Trophoblast cell (in vitro differentiated cells and primary cell): ENCODE measurements at places on chromosomes 11 and 22.

GRCh38 chr11:88619656-88620385 is 282.3 kb upstream of the CTSC start:
- no peak for DNase-seq

- DNase-seq = no peak
Observed at GRCh38 chr11:60857378-60858232, 1.9 kb upstream of the PTGDR2 start.

- peak; percentile 95 for DNase-seq
Observed at GRCh38 chr11:110857892-110858546, 145.8 kb upstream of the ARHGAP20 start.

GRCh38 chr11:15048616-15049015 is 24.8 kb upstream of the CALCB start:
- DNase-seq = no peak

DNA sequence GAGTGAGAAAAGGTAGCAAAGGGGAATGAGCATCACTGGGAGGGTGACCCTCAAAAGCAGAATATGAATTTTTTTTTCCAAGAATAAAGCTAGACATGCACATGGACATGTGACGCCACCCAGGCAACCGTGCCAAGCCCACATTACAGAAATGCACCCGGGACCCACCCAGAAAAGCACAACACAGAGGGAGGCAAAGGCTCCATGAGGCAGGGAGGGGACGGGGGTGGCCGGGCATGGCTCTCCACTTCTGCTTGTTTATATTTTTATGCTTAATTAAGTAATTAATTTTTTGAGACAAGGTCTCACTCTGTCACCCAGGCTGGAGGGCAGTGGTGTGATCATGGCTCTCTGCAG is 1524.3 kb downstream of the BRD1 start:
- DNase-seq = no peak

GRCh38 chr22:39115977-39116621 is 19.1 kb downstream of the APOBEC3H start:
- no peak for DNase-seq

GRCh38 chr11:120097721-120098385 is 40.1 kb downstream of the TRIM29 start:
- no peak for DNase-seq

GRCh38 chr22:25176175-25176574 is 23.5 kb upstream of the CRYBB3 start:
- no peak for DNase-seq

GRCh38 chr11:1504138-1504537 is 17.6 kb upstream of the MOB2 start:
- DNase-seq = no peak

DNA sequence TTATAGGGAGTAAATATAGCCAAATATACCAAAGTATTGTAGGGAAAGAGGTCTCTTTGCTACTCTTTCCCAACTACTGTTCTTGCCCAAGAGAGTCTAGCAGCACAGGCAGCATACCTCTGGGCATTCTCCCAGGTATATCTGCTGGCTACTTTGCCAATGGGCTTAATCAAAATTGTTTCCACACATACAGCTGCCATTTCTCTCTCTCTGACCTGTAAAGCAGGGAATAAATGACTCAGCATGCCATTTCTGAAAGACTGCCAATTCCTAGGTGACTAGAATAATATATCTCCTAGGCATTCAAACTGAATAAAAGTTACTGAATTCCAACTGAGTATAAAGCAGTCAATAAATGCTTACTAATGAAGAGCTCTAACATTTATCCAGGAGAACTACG is 44.6 kb downstream of the RDX start:
- DNase-seq = peak; percentile 21

GRCh38 chr22:38755911-38756532 is at the start of gene SUN2:
Gene SUN2, minus strand, starts transcription at chr22:38755998. Its CDS starts 3,370 bp downstream, at chr22:38752628.
- peak; percentile 78 for DNase-seq

DNA sequence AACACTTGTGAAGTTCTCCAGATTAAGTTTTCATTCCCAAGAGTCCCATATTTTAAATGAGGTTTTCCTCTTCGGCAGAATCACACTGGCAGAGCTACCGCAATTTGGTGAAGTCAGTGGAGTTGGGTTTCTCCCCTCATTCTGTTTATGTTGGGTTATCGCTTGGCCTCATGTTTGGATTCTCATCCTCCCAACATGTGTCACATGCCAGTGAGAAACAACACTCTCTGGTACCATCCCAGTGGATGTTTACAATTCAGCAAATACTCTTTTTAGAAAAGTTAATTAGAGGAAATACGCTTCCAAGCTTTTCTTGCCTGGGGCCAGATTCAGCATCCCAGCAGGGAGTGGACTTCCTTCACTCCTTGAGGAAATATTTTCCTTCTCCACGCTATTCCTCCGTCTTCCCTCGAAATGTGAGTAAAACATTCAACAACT is 2.1 kb downstream of the PAMR1 start:
- DNase-seq = no peak

- DNase-seq = no peak
Observed at GRCh38 chr11:124801636-124802312, 1.6 kb upstream of the MSANTD2 start.

DNA sequence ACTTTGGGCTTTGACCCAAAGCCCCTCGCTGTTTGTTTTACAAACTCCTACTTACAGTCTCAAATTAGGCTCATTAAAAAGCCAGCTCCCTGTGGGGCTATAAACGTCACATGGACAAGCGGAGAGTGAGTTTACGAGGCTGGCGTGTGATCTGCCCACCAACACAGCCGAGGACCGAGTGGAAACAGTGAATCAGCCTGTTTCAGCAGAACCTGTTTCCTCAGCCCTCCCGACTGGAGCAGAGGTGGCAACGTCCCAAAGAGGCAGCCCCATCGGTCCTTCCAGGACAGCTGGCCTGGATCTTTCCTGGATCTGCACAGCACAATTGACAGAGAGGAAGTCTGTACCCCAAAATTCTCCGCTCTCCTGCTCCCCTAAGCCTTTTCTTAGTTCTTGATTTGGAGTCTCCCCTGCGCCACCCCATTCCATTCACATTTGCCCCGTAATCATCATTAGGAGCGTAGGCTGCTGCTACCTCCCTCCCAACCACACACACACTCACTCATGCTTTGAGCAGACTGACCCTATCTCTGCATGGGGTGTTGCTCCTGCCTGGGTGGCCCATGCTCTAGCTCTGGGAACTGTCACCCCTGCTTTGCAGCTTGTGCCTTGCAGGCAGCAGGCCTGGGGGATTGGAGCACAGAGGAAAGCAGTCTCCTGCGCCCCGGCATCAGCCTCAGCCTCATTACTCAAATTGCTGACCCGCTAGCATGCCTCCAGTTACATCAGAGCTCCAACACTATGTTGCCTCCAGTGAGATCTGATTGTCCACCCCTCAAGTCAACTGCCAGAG is 117.8 kb downstream of the NAT10 start:
- DNase-seq = peak; percentile 51
